D341Med (cell line): ENCODE measurements at places on chromosomes 2 and 18.

DNA sequence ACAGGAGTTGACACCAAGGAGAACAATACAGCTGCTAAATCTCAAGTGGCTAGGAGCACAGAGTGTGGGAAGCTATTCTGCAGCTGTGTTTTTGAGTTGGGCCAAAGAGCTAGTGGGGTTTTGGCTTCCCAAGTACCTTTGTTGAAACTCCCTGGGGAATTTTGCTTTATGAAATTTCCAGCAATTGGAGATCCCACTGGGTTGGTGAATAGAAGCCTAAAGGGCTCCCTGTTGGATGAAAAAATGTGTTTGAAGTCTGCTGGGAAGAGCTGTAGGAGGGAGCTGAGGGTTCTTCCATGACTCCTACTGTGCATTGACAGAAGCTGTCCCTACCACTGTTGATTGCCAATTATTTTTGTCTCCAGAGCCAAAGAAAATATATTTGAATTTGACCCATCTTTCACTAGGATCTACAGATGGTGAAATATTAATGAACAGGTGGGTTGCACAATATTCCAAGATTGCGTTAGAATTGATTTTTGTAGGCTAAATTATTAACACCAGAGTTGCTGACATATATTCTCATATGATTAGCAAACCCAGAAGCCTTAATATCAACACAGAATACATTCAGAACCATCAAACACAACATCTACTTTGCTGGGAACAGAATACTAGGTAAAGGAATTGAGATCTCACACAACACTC, 95.4 kb upstream of the CYP1B1 start:
- no peak for DNase-seq

- DNase-seq: no peak
Measured at GRCh38 chr2:239466061-239466754, 65.4 kb upstream of the HDAC4 start.

DNA sequence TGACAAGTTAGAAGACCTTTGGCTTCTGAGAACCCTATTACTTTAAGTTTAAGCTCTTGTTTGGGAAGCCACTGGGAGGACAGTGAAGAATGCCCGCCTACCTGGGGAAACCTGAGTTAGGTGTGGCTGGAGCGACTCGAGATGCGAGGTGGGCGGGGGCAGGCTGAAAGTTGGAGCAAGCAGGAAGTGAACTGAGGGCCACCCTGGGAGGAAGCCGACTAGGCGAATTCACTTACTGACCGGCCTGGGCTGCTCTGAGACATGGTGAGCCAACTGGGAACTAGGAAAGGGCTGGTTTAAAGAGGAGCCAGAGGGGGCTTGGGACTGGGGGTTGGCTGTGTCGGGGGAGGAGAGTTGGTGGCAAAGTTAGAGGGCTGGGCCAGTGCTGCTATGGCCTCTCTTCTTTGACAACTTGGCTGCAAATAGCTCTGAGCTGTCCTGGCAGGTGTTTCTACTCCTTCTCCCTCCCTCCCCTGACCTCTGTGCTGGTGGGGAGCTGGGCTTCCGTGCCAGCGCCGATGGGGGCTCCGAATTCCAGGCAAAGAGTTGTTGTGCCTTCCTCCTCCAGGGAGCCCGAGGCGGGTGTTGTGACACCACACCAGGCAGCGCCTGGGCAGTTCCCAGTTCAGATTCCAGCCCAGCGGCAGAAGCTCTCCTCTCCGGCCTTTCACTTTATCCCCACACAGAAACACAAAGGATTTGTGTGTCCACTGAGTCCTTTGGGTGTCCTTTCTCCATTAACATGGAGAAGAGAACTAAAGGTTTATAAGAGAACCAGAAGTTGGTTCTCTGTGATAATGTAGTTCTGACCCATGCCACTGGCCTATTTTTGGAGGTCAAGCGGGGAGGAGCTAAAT, at the start of gene VAMP8:
Gene VAMP8, plus strand, starts transcription at position 201 of the 857 bp plus-strand sequence. Its CDS starts 61 bp downstream, at position 262.
- no peak for DNase-seq

- no peak for DNase-seq
Measured at GRCh38 chr2:2619995-2620394, 288.9 kb upstream of the MYT1L start.

- no peak for DNase-seq
Measured at GRCh38 chr2:150358468-150358807, 129.0 kb downstream of the RND3 start.

DNA sequence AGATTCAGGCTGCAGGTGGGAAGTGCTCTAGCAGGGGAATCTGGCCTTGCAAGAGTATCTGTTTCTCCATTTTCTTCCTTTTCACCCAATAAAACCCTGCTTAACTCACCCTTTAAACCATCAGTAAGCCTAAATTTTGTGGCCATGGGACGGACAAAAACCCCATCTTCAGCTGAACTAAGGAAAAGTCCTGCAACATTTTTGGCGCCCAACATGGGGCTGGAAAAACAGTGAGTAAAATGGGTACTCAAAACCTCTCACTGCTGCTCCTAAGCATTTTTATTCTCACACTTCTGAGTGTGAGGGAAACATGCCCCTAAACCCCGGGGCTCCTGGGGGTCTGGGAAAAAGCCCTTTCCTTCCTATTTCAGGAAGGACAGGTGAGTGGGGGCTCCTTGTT, 414.3 kb downstream of the ZNF804A start:
- DNase-seq: no peak

GRCh38 chr2:128409326-128410034, 90.8 kb upstream of the HS6ST1 start:
- no peak for DNase-seq

- DNase-seq: no peak
Measured at GRCh38 chr2:57681650-57682049, 365.0 kb upstream of the VRK2 start.

- no peak for DNase-seq
Measured at GRCh38 chr2:128780434-128781080, 461.9 kb upstream of the HS6ST1 start.

DNA sequence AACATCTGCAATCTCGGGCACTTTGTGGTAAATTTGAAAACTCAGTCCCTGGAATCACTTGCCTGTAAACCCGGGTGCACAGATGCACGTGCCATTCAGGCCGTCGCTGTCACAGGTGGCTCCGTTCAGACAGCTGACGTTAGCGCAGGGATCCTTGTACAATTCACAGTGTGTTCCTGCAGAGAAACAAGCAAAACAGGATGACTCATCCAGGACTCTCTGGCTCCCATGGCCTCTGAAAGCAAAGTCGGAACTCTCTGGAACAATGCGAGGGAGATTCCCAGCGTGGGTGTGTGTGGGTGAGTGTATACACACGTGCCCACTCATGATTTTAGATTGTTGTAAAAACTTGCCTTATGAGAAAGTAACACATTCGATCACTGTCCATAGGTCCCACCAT, 136.1 kb upstream of the PID1 start:
- no peak for DNase-seq
